Activated CD8-positive, alpha-beta memory T cell treated with anti-CD3 and anti-CD28 coated beads for 48 hours (primary cell): ENCODE measurements at places on chromosomes 11 and 22.
A peak's percentile ranks its signal among the peaks of the same experiment; 100 is the strongest.

GRCh38 chr22:41538583-41538982, 5.7 kb downstream of the POLR3H start:
- DNase-seq, result no peak

DNA sequence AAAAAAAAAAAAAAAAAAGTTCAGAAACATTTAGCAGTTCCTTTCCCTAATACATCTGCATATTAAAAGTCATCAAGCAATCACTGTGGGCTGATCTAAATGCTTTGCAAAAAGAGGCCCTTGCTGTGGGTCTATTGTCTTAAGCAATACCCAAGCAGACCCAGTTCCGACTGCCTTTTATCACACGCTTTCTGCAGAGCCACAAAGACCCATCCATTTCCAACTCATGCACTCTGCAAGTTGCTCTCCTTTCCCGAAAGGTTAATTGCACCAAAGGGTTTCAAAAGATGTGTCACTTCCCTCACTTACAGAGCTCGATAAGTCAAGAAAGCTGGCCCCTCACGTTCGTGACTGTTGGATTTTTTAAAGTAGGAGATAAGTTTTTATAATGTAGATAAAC, 138.9 kb downstream of the MPPED1 start:
- DNase-seq, result no peak

DNA sequence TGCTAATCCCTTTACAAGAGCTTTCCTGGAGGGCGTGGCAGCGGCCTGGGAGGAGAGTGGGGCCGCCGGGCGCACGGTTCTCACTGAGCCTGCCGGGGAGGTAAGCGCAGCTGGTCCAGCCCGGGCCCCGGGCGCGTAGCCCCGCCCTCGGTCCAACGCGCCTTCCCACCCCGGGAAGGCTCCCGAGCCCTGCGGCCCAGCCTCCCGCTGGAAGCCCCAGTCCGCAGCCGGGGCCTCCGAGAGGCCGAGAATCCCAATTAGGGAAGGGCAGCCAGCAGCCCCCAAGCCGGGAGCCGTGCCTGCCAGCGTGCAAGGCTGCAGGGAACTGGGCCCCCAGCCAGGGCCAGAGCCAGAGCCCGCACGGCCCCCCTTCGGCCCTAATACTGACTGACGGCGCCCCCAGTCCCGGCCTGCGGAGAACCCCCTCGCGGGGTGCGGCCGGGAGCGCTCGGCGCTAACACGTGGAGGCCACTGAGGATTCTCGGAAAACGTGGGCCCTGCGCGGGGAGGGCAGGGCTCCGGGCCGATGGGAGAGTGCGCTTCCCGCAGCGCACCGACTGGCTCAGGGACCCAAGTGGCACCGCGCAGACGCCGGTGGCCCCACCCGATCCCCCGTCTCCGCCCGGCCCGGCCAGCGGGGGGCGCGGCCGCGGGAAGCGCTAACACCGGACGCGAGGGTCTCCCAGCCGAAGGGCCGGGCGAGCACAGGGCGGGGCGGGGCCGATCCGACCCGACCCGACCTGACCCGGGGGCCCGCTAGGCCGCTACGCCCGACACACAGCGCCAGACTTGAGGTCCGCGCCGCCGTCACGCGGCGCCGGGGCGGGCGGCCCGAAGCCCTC, 5.7 kb downstream of the ZFTA start:
- DNase-seq, result no peak

GRCh38 chr22:45271667-45272201, 13.0 kb upstream of the UPK3A start:
- no peak for DNase-seq

DNA sequence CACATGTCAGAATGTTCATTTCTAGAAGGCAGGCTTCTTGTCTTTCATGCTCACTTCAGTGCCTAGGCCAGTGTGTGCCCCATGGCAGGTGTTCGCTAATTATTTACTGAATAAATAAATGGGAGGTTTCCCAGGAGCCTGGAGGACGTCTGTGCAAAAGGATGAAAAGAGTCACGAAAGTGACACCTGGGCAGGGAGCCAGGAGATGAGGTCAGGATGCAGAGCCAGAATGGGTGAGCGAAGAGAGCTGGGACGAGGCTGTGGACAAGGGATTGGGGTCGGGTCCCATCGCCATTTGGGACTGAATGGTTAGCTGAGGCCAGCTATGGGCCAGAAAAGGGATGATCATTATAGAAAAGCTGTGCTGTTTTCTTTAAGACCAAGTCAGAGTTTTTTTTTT, 560.4 kb downstream of the TBC1D22A start:
- no peak for DNase-seq

DNA sequence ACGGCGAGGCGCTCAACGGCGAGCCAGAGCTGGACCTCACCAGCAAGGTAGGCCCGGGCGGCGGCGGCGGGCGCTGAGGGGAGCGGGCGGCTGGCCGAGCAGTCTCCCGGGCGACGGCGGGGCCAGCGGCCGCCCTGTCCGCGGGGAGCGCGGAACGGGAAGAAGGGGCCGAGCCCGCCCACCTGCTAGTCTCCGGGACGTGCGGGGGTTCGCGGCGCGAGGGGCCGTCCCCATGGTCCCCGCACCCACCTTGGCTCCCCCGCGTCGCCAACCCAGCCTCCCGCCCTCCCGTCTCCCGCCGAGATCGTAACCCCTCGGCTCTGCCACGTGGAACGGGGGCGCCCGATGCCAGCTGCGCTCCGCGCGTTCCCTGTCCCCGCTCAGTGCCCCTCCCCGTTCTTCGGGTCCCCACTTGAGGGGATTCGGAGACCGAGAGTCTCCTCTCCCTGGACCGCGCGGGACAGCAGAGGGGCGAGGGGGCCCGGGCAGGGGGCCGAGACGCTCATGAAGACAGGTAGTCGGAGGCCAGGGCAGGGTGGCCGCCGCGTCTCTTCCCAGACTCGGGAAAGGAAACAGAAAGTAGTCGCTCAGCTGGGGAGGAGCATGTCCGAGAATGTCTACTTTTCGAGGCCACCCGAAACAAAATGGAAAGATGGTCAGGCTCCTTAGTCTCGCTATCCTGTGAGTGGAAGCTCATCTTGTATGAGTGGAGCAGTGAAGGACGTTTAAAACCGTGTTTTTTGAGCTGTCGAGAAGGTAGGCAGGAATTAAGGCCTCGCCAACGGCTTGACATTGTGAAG, 557 bp downstream of the GTPBP1 start:
- peak; percentile 16 for DNase-seq

DNA sequence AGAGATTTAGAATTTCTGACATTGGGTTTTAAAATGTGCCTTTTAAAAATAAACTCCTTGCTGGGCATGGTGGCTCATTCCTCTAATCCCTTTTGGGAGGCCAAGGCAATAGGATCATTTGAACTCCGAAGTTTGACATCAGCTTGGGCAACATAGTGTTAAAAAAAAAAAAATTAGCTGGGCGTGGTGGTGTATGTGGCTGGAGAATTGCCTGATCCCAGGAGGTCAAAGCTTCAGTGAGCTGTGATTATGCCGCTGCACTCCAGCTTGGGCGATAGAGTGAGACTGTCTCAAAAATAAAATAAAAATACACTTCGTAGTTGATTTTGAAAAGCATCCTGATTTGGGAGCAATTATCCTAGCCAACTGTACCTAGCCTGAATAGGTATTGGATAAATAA, 3.4 kb upstream of the APLP2 start:
- DNase-seq, result no peak

GRCh38 chr11:5679811-5680210, 5.1 kb downstream of the TRIM5 start:
- DNase-seq, result no peak

- DNase-seq, result no peak
Measured at GRCh38 chr11:45641961-45642360, 23.5 kb downstream of the CHST1 start.

GRCh38 chr11:1494650-1495049, 8.1 kb upstream of the MOB2 start:
- no peak for DNase-seq

DNA sequence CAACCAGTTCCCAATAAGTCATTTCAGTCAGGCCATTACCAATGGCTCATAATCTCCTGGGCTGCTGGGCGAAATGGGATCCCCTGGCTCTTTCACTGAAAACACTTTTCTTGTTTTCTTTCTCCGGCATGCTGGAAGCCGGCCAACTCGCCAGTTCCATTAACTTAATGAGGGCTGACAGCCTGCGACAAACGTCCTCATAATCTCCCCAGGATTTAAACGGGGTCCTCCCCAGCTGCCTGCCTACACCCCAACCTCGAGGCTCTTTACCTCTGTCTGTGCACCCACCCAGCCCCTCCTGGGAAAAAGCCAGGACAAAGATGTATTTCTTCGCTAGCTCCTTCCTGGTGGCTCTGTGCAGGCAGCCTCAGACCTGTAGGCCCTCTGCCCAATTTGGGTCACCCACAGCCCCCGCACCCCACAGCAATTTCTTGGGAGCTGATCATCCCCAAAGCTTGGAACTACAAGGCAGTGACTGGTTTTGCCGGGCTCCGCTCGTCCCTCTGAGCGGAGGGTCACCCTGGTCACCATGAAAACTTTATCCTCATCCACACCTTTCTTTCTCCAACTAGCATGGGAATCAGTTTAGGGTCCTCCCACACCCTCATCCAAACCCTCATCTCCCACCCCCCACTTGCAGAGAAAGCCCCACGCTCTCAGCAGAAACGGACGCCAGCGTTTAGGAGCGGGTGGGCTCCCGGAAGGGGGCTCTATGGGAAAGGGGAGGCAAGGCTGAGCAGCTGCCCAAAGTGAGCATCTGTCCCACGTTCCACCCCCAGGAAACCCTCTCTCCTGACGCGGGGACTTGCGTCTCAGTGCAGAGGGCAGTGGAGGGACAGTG, 51.1 kb upstream of the KCNQ1OT1 start:
- DNase-seq, result no peak

DNA sequence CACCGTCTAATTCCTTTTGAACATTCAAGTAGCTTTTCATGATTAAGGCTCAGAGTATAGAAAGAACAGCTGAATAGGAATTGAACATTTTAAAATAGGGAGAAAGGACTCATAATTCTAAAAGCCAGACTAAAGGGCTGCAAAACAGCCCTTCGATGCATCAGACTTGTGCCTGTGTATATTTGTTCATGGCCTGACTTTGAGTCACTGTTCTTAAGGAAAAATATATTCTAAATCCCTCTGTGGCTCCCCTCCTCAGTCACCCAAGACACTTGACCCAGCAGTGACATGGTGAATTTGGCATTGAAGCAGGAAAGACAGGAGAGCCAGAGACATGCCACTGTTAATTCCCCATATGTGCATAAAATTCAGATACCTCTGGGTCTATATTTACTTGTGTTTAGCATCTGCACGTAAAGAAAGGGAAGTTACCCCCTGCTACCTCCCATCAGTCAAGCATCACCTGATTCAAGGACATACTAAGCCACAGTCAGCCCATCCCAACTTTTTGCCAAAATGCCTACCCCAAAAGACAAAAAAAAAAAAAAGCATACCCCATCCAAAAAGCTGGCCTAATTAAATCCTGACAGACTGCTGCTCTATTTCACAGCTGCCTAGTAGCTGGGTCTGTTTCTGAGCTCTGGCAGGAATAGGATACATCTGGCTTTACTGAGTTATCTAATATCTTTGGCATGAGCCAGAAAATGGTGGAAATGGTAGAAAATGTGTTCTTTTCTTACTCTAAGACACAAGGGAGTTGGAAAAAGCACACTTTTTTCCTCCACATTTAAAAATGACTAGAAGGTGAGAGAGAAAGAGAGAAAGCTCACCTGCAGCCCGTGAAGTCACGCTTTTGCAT, 93.5 kb downstream of the COMMD9 start:
- DNase-seq, result no peak

GRCh38 chr22:18082467-18082866, 4.7 kb downstream of the PEX26 start:
- DNase-seq, result no peak

GRCh38 chr11:64245401-64245796, 1.3 kb downstream of the PPP1R14B start:
- DNase-seq, result no peak

DNA sequence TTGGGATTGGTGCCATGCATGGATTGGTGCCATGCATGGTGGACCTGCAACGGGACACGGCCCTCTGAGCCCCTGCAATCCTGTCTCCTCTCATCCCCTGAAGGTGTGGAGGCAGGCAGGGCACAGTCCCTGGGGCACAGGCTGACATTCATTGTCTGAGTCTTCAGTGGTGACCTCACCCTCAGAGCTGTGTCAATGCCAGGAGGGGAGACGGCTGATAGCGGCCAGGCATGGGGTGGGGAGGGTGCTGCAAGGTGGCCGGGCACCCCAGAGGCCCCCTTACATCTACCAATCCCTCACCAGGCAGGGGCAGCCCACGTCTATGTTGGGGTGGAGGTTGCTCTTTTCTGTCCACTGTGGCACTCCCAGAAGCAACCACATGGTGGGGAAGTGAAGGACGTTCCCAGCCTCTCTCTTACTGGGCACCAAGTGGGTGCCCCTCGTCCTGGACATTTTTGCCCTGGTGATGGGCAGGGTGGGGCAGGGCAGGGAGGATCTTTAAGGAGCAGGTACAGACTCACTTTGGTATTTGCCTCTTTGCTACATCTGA, 47.6 kb downstream of the NECTIN1 start:
- DNase-seq, result no peak
